ENCODE measurements at places on chromosomes 12 and 14.

DNA sequence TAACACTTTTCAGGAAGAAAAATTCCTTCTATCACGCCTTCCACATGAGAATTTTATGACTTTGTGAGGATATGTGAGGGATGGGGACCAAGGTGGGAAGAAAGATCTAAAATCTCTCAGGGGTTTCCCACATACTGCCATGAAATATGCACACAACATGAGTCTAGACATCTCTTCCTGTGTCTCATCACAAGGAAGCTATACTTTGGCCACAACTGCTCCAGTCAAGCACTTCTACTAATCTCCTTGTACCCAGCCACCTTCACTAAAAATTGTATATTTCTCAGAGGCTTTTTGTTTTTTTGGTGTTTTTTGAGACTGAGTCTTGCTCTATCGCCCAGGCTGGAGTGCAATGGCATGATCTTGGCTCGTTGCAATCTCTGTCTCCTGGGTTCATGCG, 3.2 kb downstream of the OSBPL8 start:
- no peak for DNase-seq

- DNase-seq, result no peak
Measured at GRCh38 chr12:30753233-30753632, 1.5 kb downstream of the CAPRIN2 start.

DNA sequence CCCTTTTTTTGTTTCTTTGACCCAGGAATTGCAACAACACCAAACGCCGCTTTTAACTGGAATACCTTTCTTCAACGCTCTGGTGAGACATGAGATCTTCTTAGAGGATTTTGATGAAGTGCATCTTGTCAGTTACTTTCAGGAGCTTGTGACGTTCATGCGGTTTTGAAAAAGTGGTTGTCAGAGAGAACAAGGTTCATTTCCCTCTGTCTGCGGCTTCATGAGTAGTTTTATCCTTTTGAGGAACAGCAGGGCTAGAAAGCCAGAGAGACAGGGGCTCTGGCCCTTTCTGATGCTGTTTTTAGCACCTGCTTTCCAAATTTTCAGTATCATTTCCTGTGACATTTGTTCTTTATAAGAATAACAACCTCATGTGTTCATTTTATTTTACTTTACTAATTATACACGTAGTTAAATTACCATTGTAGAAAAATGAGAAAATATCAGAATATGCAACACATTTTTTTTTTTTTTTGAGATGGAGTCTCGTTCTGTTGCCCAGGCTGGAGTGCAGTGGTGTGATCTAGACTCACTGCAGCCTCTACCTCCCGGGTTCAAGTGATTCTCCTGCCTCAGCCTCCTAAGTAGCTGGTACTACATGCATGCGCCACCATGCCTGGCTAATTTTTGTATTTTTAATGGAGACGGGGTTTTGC, 61.8 kb downstream of the GLT1D1 start:
- no peak for DNase-seq

DNA sequence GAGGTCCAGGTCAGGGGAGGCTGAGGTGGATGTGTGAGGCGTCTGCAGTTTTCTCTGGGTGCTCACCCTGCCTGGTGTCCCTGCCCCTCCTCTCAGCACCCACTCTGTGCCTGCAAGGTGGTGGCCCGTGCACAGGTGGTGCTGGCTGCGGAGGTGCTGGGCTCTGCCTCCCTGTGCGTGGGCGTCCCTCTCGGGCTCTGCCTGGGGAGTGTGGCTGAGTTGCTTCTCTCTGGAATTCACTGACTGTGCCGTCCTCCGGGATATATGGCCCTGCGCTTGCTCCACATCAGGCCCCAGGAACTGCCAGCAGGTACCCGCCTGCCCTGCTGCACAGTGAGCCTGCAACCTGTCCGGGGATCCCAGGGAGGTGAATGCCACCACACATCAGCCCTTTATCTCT, 379.1 kb downstream of the TMEM121 start:
- no peak for DNase-seq

DNA sequence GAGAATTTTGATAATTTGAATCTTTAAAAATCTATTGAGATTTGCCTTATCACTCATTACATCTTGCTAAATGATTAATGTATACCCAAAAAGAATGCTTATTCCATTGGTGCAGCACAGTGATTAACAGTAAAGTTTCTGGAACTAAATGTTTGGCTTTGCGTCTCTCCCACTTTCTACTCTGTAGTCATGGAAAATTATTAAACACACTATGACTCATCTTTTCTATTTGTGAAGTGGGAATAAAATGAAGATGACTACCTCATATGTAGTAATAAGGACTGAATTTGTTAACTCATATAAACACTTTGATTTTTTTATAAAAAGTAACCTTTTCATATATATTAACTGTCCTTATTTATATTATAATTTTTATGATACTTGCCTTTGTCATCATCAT, 118.1 kb downstream of the RERGL start:
- DNase-seq, result no peak

DNA sequence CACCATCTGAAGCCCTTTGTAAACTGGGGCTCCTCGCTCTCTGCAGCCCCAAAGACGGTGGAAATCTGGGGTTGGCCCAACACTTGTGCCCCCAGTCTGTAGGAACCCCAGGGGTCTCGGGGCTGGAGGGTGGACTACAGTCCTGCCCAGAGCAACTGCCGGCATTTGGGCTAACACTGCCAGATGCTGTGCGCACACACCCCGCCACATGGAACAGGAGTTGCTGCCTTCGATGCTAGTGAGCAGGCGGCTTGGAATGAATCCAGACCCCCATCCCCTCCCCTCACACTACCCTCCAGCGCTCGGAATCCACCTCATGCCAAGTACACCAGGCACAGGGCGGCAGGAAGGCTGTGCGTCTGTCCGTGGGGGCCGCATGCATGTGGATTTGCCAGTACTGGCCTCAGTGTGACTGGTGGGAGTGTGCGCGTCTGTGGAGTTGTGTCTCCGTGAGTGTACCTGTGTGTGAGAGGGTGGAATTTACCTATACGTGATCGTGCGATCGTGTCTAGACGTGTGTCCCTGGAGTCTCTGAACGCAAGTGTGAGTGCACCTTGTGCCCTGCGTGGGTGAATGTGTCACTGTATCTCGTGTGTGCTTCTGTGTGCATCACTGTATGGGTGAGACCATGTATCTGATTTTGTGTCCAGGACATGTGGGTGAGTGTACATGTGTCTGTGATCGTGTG, 5.1 kb downstream of the LHX5 start:
- DNase-seq, result no peak

DNA sequence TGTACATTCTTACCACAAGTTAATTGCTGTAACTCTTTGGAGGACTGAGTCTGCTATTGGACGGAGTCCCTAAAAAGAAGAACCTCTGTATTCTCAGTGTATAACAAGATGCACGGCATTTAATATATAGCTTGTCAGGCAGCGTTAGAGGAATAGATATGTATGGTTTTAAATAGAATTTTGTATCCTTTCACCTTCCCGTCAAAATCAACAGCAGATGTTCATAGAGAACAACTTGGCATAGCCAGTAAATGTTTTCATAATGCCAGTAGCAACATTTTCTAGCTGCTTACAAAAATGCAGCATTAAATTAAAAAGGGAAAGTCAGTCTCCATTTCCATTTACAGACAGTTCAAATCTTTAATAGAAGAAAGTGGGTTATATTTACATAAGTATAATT, 6.8 kb downstream of the SCYL2 start:
- no peak for DNase-seq

DNA sequence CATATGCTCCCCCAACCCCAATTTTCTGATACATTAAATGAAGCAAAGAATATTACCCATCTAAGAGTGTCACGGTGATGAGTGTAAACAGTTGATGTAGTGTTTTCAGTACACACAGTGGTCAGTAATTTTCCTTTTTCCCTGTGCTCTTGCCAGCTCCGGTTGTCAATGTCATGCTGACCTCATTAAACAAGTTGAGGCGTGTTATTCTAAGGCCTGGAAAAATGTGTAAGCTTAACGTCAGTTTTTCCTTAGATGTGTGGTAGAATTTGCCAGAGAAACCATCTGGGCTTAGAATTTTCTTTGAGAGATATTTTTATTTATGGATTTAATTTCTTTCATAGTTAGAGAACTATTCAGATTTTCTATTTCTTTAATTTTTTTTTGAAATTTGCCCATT, 11.7 kb upstream of the SERPINA6 start:
- no peak for DNase-seq

DNA sequence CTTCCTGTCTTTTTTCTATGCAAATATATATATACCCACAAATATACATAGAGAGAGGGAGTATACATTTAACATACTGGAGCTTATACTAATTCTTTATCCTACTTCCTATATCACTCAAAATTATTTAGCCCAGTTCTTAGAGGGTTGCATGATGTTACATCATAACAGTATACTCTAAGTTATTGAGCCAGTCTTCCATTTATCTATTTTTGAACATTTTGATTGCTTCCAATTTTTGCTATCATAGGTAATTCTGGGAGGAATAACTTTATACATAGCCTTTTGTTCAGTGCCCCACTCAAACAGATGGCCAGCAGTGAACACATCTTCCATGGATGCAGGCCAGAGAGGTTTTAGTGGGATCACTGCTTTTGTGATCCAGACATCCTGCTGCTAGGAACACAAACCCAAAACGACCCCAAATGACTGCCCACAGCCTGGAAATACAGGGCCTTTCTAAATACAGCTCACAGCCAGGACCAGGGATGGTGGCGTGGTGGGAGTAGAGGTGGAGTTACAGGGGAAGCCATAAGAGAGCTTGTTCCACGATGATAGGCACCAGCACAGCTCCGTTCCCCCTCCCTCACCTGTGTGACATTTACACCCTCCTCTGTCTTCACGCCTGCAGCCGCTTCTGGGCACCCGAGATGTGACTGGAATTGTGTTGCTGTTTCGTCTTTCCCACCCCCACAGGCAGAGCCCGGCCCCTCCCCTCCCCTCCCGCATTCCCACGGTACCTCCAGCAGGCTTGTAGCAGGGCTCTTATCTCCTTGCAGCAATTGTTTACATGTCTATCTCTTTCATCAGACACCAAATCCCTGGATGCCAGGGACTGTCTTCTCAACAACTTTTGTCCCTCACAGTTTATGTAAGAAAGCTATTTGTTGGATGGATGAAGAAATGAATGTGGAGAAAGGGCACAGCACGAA, 30.7 kb upstream of the HDAC7 start:
- DNase-seq, result no peak

DNA sequence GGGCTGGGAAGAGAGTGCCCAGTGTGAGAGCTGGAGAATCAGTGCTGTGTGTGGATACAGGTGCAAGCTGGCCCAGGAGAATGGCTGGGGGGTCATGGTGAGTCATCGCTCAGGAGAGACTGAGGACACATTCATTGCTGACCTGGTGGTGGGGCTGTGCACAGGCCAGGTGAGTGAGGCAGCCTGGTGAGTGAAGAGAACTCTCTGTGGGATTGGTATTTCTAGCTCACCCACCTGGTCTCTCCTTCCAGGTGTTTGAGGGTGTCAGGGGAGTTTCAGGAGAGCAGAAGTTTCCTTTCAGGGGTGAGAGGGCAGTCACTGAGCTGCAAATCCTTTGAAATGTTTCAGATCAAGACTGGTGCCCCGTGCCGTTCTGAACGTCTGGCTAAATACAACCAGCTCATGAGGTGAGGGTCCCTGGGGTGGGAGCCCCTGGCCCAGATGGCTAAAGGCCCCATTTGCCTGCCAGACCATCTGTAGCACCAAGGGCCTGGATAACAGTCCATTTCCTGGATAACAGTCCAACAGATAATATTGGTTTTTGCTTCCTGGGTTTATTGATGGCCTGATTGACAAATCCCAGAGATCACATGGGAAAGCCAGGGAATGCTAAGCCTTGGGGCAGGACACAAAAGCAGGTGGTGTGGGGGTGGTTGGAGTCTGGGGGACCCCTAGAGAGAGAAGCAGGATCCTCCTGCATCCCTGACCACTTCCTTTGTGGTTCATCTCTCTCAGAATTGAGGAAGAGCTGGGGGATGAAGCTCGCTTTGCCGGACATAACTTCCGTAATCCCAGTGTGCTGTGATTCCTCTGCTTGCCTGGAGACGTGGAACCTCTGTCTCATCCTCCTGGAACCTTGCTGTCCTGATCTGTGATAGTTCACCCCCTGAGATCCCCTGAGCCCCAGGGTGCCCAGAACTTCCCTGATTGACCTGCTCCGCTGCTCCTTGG, 5.5 kb upstream of the ATN1 start:
- no peak for DNase-seq

GRCh38 chr14:99329711-99330315, 57.8 kb upstream of the BCL11B start:
- no peak for DNase-seq

DNA sequence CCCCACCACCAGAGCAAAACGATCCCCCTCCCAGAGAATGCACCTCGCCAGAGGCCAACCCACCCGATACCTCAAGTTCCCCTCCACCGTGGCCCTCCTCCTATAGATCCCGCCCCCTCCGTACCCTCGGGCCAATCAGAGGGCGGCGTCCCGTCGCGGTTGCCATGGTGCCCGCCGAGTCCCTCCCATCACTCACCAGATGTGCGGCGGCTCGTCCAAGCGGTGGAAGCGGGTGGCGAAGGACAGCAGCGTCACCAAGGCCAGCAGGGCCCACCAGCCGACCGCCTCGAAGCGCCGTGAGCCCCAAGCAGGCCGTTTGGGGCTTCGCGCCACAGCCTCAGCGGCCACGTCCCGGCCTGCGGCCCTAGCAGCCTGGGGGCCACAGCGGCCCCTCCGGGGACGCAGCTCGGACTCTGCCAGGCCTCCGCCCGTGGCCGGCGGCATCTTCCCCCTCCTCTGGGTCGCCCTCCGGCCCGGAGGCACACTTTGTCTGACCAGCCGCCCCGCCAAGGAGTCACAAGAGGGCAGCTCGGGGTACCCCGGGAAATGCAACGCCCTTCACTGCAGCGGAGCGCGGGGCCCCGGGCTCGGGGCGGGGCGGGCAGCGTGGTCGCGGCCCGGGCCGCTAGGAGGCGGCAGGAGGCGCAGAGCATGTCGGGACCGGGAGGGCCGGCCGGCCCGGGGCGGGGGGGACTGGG, at the start of gene POMT2:
POMT2 (minus strand) TSS at position 646 of the 698 bp plus-strand sequence; CDS start at position 444, 202 bp downstream.
- peak; percentile 87 for DNase-seq

- no peak for DNase-seq
Measured at GRCh38 chr12:3871356-3871755, 1.8 kb downstream of the PARP11 start.

DNA sequence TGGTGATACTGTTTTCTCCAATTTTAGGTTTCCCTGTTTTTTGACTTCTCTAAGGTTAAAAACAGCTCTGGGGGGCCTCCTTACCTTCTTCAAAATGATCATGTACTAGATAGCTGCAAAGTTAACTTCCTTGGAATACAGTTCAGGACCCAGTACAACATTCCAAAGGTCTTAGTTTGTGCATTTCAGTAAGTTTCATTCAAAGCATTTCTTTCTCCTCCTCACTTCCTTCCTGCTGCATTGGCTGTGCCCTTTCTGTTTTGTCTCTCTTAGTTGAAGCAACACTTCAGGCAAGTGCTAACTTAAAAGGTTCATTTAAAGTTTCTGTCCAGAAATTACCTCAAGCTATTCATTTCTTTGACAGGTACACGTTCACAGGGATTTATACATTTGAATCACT, 95.7 kb downstream of the SCN8A start:
- no peak for DNase-seq

Measured in stimulated activated CD8-positive, alpha-beta memory T cell treated with anti-CD3 and anti-CD28 coated beads, Interleukin-7, amount 100 ng/mL, for 1 hour (primary cell).